ENCODE measurements at places on chromosomes 16 and 17.

DNA sequence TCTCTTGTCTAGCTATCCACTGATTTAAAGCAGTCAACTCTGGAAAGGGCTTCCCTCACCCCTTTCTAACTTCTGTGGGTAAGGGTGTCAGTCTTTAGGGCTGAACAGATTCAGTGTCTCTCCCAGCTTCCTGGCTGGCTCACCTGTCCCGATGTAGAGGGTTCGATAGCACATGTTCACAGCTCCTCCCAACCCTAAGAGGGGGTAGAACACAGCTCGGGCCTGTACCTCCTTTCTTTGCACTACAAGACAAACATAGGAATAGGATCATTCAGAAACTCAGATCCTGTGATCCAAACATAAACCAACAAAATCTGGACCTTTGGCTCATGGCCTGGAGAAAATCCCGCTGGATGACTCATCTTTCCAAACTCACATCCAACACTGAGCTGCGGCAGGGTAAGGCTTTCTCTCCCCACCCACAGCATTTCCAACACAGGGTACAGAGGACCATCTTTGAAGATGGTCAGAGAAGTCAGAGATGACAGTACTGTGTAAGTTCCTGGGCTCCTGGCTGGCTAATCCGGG lies 5.8 kb upstream of the DHRS13 start:
- no peak for DNase-seq

DNA sequence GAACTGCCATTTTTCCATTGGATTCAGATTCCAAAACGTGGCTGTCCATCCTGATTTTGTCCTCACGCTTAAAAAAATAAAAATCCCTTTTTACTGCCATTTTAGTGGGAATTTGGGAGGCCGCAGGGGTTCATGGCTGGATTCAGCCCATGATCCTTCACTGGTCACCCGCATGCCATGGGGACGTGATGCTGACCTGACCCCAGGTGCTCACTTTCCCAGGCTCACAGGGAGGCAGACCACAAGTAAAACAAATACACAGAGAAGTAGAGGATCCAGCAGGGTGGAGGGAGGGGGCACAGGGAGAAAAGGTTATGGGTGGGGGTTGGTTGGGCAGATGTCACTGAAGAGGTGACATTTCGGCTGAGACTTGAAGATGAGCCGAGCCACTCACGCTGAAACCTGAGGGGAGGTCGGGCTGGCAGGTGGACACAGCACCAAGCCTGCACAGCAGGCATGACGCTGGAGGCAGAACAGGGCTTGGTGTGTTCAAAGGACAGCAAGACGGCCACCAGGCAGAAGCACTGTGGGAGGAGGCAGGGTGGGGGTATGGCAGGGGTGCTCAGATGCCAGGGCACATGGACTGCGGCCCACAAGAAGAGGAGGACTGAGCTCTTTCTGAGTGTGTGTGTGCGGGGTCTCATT lies 10.7 kb downstream of the COX4I1 start:
- DNase-seq: no peak

DNA sequence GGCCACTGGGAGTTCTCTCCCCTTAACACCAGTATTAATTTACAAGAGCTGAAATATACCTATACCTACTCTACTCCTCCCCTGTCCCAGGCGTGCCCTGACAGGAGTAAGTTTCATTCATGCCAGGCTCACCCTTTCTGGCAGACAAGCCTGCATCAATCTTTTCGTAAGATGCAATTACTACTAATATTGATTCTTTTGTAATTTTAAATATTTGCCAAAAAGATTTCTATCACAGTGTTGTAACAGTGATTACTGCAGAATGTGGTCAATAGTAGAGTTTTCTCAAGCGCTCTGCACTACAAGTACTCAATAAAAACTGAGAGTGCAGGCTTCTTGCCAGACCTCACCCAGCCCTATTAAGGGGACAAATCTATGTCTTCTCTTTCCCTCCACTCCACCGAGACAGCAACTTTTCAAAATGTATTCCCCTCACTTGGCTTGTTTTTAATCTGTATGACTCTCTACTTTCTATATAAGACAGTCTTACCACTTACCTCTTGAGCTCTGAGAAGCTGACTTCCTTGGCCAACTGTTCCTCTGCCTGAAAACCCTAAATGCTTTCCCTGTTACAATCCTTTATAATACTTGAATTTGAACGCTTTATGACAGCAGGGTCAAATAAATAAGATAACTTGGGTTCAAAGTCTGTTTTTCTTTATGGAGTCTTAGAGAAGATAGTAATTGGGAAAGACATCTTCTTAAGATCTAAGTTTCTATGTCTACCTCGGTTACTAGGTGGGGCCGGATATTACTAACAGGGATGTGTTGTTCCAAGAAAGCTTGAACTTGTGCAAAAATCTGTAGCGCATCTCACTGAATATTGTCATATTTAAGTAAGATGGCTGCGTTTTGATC lies at the start of gene TMIGD1:
Gene TMIGD1, minus strand, starts transcription at position 555 of the 858 bp plus-strand sequence. CDS start 1,924 bp downstream, outside the sequence.
- DNase-seq: no peak

- peak; percentile 56 for DNase-seq
Measured at GRCh38 chr16:28326881-28327610, 34.7 kb downstream of the SBK1 start.

DNA sequence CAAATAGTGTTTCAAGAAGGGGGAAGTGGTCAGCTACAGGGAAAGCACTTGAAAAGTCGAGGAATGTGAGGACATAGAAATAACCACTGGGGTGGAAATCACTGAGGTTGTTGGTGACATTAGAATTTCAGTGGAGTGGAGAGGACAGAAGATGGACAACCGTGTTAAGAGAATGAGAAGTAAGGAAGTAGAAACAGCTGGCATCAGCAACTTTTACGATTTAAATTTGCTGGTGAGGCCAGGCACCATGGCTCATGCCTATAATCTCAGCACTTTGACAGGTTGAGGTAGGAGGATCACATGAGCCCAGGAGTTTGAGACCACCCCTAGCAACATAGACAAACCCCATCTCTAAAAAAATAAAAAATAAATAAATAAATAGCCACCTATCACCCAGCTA lies 83.2 kb upstream of the PSMD7 start:
- no peak for DNase-seq

GRCh38 chr16:19153876-19154275 lies 14.2 kb upstream of the SYT17 start:
- no peak for DNase-seq

GRCh38 chr17:45719335-45720071 lies 64.6 kb upstream of the CRHR1 start:
- DNase-seq: no peak

- DNase-seq: no peak
Measured at GRCh38 chr17:64017381-64017980, 3.0 kb downstream of the ICAM2 start.

DNA sequence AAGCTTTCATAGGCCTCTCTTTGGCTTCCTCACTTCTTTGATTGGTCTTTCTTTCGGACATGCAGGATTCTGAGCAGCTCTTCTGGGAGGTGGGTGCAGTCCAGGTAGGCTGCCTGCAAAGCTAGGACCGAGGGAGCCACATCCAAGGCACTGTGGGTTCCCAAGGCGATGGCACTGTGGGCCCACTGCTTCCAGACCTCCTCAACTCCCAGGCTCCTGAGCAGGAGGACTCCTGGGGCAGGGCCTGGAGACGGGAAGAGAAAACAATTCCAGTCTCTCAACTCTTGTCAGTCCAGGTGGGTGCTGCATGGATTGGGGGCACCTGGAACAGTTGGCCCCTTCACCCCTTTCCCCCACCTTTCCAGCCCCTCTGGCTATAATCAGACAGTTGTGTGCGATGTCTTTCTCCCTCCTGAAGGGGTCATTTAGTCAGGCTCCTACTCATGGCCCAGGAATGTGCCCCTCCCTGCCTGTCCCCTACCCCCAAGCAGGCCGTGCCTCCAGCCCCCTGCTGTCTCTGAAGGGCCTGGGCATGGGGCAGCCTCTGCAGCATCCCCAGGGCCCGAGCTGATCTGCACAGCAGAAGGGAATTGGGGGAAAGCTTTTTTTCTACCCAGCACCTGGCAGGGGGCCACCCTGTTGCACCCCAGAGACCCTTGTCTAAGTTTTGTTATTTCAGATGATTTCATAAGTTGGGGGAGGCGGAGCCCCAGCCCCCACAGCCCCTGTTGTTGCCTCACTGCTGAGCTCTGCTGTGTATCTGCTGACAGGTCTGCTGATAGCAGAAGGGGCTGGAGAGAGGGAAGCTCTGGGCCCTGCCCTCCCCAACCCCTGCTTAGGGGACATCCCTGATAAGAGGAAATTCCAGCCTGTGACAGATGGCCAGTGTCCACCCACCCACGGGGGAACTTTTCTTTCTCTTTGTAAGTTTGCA lies 330.3 kb downstream of the SEC14L1 start:
- DNase-seq: no peak

- DNase-seq: no peak
Measured at GRCh38 chr17:76816590-76817135, 51.5 kb upstream of the MGAT5B start.

- no peak for DNase-seq
Measured at GRCh38 chr17:79628861-79629547, 18.2 kb upstream of the RBFOX3 start.

DNA sequence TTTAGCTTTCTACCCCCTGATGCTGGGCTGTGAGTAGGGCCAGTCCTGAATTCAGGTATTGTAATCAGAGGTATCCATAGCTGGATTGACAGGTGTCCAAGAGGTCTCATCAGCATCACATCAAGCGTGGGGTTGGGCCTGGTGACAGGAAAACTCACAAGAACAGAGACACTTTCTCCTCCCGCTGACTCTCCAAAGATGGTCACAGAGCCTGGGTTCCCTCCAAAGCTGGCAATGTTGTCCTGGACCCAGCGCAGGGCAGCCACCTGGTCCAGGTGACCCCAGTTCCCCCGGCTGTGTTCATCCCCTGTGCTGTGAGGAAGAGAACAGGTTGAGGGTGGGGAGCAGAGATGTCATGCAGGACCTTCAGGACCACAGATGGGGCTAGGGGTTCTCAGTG lies 11.7 kb downstream of the CES1 start:
- DNase-seq: no peak

DNA sequence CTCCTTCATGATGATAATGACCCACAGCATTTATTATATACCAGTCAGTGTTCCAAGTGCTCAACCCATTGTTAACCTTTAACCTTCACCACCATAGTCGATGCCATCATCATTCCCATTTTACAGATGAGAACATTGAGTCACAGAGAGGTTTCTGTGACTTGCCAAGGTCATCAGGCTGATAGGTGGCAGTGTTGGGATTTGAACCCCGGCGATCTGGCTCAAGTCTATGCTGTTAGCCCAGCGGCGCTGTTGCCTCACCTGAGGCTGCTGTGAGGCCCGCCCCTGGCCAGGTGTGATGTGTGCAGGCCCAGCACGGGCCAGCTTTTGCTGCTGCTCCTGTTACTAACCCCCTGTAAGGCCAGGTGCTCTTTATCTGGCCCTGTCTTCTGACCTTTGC lies 101.2 kb downstream of the OR1D5 start:
- DNase-seq: no peak

- no peak for DNase-seq
Measured at GRCh38 chr16:9351841-9352434, 260.5 kb downstream of the HAPSTR1 start.

- DNase-seq: no peak
Measured at GRCh38 chr16:81673432-81673831, 105.7 kb upstream of the PLCG2 start.
